ENCODE measurements at places on chromosomes 2 and 18. TPM values are rescaled to one million over a fixed set of nuclear protein-coding genes. Genes with fewer than 3 reads are reported as not detected.

The PJVK gene
- 1.7 TPM for total RNA-seq

The RASGRP3 gene
- 26.9 TPM for total RNA-seq

The ICOS gene
- not detected for total RNA-seq

The UGT1A10 gene
- total RNA-seq: not detected

The PLEK gene
- total RNA-seq: not detected

The KLHL41 gene
- 0.97 TPM for total RNA-seq

The PCARE gene
- total RNA-seq: not detected

The CNDP1 gene
- not detected for total RNA-seq

The IL36RN gene
- not detected for total RNA-seq

The SLC25A12 gene
- 23.6 TPM for total RNA-seq

The EIF2AK3 gene
- 26.1 TPM for total RNA-seq

The DES gene
- 1.9 TPM for total RNA-seq

The IL1R2 gene
- 1.3 TPM for total RNA-seq

The DCC gene
- total RNA-seq: under 0.01 TPM

The LIPG gene
- 0.24 TPM for total RNA-seq

The TIGD1 gene
- 6.5 TPM for total RNA-seq

The TEX44 gene
- not detected for total RNA-seq

The TMEM247 gene
- total RNA-seq: not detected

The MYO3B gene
- total RNA-seq: 0.24 TPM

The FASTKD1 gene
- 18.0 TPM for total RNA-seq

The PPP1R1C gene
- total RNA-seq: 1.9 TPM

The XDH gene
- 0.97 TPM for total RNA-seq

The SNORC gene
- total RNA-seq: 1.3 TPM

The ATP9B gene
- total RNA-seq: 21.7 TPM
